ENCODE measurements at places on chromosomes 3 and 15. TPM values are rescaled to one million over a fixed set of nuclear protein-coding genes. Genes with fewer than 3 reads are reported as not detected.

DNA sequence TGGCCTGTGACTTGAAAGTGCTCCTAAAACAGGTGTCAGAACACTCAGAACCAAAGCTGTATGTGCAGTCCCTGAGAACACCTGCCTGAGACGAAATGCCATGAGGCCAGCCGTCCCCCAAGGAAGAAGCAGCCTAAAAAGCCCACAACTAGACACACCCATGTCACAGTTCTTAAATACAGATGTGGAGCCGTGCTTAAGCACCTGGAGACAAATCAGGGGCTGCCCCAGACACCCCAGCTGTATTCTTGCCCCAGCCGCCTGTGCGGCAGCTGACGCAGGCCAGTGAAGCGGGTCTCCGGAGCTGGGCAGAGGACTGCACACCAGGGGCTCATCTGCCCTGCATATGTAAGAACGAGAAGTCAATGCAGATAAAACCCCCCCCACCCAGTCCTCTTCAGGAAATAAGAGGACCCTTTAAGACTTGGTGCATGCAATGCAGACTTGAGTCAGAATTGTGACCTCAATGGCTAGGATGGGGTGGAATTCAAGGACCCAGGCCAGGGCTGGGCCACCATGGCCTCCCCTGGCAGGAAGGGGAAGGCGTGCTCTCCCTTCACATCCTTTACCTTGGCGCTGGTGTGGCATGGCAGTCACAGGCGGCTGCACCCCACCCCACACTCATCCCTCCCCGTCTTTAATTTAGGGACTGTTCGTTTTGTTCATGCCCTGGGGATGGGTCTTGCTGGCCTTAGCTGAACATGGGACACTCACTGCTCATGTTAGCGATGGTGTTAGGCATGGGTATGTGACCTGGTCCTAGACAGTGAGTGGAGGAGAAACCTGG is 27.7 kb upstream of the PLXNA1 start:
- no peak for DNase-seq

GRCh38 chr15:36062357-36062756 is 516.4 kb upstream of the DPH6 start:
- no peak for DNase-seq

DNA sequence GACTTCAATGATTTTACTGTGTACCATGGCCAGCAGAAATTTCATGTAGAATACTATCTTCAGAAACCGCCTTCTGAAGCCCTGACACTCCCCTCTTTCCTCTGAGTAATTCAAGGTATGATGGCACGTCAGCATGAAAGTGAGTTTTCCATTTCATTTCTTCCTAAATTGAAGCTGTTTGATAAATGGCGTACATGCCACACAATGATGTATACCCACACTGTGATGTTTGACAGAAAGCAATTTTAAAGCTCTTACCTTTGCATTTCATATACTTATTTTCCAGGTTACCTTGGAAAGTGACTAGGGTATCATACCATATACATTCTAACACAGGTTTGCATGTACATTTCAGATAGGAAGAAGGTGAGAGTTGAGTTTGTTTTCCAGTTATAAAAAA is 147.9 kb upstream of the LRRC3B start:
- DNase-seq = no peak

- no peak for DNase-seq
These were observed 3.2 kb downstream of the CHST2 start for GRCh38 chr3:143122608-143123352.

DNA sequence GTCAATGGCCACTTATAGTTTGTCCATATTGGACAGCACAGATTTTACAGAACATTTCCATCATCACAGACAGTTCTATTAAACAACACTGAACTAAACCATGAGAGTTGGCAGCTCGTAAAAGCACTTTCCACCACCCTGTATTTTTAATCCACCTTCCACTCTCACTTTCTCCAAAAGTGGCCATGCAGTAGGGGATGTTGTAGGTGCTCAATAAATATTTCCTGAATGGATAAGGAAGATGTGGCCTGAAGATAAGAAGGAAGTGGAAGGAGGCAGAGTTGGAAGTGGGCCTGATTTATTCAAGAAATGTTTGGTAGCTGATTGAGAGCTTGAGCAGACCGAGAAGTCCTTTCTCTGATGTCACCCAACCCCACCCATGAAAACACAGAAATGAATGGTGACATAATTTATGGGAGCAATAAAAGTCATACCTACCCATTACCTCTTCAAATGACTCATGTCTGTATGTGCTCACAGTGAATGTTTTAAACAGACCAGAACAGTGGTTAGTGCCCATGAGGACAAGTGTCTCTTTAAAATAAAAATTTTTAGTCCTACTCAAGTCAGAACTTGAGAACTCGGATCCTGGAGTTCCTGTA is 39.6 kb upstream of the CTNNB1 start:
- DNase-seq = no peak

- DNase-seq = no peak
These were observed 106.5 kb upstream of the EPHA3 start for GRCh38 chr3:89000886-89001285.

- no peak for DNase-seq
These were observed 417.5 kb upstream of the TPRG1 start for GRCh38 chr3:188754267-188754666.

GRCh38 chr15:98686983-98687382 is 38.6 kb downstream of the IGF1R start:
- no peak for DNase-seq

- no peak for DNase-seq
These were observed 47.0 kb upstream of the PPIB start for GRCh38 chr15:64209680-64210334.

DNA sequence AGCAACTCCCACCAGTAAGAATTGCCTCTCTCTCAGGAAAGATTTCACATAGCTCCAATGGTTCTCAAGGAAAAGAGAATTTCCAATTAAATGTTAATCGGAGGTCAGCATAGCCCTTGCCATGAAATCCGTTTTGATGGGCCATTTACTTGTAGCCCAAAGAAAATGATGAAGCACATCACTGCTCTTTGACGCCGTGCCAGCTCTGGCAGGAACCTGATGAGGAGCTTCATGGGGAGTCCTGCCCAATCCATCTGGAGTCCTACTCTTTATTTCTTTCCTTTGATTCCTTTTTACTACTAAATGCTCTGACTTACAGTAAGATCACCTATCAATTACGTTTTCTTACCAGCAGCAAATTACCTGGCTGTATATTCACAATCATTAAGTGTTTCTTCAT is 84.7 kb downstream of the FGF12 start:
- DNase-seq = no peak

- DNase-seq = no peak
These were observed 9.6 kb upstream of the LAMP3 start for GRCh38 chr3:183172051-183172639.

DNA sequence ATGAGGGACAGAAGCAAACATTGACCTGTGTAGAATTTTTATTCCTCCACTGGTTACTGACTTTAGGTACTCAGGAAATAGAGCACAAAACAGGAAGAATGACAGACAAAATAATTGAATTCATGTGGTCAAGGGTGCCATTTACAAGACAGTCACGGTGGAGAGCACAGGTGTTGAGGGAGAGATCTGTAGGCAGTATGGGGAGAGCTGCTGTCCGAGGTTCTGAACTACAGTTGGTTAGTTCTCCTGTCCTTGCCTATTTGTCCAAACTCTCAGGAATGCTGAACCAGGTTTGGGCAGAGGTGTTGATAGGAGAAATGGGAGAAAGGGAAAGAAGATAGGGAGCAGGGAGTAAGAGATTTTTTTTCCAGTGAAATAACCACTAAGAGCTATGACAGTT is 178.5 kb upstream of the ZBTB20 start:
- no peak for DNase-seq

DNA sequence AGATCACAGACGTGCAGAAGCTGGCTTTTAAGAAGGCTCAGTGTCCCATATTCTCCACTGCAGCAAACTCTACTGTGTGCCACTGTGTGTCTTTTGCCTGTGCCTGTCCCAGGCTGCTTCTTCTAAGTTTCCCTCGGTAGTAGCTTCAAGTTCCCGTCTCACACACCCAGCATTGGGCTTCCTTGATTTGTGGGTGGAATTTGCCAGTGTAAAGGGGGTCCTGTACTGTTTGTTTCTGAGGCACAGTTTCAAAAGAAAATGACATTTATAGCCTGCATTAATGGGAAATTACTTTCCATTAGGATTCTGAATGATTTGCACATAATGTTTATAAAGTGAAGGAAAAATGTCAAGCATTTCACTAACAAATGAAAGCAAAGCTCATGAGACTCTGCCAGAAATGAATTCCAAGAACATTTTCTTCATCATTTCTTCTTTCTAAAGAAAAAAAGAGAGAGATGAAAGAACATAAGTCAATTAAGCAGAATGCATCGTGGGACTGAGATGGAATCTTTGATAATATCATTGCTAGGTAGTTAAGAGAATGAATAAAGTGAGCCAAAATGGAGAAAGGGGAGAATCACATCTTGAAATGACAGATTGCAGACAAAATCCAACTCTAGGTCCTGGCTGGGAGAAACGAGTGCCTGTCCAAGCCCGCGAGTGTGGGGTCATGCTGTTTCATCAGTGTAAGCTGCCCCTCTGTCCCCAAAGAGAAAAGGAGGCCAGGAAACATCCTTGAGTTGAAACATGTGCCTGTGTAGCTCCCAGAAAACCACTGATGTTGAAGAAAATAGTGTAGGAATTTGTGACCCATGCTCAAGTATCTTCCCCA is 48.6 kb upstream of the ADAMTSL3 start:
- DNase-seq = no peak

- DNase-seq = no peak
These were observed 163.8 kb downstream of the SV2B start for GRCh38 chr15:91263632-91264531.

- DNase-seq = no peak
These were observed 502.9 kb downstream of the PDCD6IP start for GRCh38 chr3:34301313-34301712.

DNA sequence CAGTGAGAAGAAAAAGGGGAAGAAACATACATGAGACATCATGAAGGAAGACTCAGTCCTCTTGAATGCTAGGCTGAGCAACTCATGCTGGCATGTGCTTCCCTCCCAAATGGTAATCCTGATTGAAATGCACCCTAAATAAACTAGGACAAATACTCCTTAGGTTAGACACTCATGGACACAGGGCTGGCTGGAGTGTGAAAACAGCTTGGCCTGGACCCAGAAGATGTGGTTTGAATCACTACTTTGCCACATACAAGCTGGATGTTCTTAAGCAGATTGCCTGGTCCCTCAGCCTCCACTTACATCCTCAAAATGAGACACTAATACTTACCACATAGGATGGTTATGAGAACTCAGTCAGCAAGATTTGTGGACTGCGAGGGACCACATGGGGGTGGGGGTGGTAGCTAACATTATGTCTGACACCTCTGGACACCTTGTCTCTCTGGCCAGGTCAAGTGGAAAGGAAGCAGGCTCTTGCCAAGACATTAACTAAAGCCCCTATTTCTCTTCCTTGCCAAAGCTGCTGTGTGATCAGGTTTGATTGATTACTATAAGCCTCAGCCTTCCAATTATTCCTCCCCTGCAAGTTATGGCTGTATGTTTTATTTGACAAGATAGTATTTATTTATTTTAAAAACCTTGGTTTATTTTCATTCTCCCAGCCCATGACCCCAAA is 138.9 kb upstream of the SLC7A14 start:
- no peak for DNase-seq

GRCh38 chr3:149808209-149808829 is 4.7 kb upstream of the RNF13 start:
- DNase-seq = peak; percentile 43

GRCh38 chr15:41994772-41995475 is 22.6 kb upstream of the EHD4 start:
- no peak for DNase-seq

DNA sequence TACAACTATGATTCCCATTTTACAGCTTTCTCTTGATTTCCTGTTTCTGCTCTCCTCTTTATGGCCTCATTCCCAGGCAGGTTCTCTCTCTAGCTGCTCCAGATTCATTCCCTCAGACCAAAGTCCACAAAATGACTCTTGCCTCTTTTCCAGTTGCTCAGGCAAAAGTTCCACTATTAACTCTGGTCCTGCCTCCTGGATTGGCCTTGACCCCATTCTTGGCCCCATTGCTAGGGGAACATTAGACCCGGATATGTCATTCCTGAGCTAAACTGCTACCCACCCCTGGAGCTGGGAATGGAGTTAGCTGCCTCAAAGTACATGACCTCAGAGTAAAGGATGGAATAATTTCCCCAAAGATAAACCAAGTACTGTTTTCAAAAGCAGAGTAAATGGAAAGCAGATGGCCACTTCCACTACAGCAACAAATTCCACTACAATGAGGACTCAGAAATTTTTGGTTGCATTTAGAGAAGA is 73.0 kb upstream of the GAP43 start:
- DNase-seq = no peak

- no peak for DNase-seq
These were observed 32.7 kb downstream of the SMAD3 start for GRCh38 chr15:67097930-67098740.

- DNase-seq = no peak
These were observed 184.1 kb downstream of the XXYLT1 start for GRCh38 chr3:195086885-195087284.

The ALG1L2 gene
- polyA plus RNA-seq = 0.43 TPM

The CPNE4 gene
- polyA plus RNA-seq = not detected

The SHC4 gene
- not detected for polyA plus RNA-seq

The HES1 gene
- polyA plus RNA-seq = not detected

The WDR72 gene
- polyA plus RNA-seq = not detected

The CEP97 gene
- 4.5 TPM for polyA plus RNA-seq

The SLC15A2 gene
- 0.15 TPM for polyA plus RNA-seq

The GOLGA8S gene
- polyA plus RNA-seq = not detected

The HESX1 gene
- not detected for polyA plus RNA-seq

The XCR1 gene
- polyA plus RNA-seq = not detected

The SI gene
- not detected for polyA plus RNA-seq

The C3orf80 gene
- not detected for polyA plus RNA-seq

The SAMD7 gene
- not detected for polyA plus RNA-seq

The FBXW12 gene
- polyA plus RNA-seq = not detected

The SYNPR gene
- polyA plus RNA-seq = not detected
